Neural crest cell (in vitro differentiated cells): ENCODE measurements at places on chromosomes 5 and 9. TPM values are rescaled to one million over a fixed set of nuclear protein-coding genes. Genes with fewer than 3 reads are reported as not detected.

DNA sequence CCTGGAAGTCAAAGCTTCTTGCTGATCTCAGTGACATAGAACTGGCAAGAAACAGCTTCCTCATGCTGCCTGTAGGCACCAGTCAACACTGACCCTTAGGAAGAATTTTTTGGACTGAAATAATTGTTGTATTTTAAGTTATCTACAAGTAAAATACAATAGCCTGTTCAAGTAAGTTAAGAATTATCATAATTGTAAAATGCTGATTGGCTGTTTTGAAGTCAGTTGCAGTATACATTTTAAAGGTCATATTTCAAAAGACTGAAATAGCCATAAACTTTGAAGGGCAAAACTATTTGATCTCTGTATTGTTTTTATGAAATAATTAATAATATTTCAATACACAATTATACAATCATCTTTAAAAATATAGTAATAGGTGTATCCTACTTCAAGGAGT, 794.9 kb downstream of the MAT2B start:
- no peak for DNase-seq

DNA sequence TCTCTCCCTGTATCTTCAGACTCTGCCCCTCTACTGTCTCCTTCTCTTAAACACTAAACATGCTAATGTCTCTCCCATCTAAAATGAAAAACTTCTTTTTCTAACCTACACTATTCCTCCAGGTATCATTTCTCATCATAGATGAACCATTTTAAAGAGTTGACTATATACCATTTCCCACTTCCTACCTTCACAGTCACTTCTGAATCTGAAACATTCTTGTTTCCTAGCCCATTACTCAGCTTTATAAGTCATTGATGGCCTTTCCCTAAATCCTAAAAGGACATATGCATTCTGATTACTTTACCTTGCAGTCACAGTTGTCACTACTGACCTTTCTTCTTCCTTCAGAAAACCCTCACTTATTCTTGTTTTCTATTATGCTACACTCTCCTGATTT, 118.2 kb downstream of the SSBP2 start:
- no peak for DNase-seq

GRCh38 chr9:93237540-93237939, 53.6 kb downstream of the WNK2 start:
- no peak for DNase-seq

The BTNL8 gene
- not detected in 2 replicates for total RNA-seq

The HSPB3 gene
- not detected in 2 replicates for total RNA-seq

DNA sequence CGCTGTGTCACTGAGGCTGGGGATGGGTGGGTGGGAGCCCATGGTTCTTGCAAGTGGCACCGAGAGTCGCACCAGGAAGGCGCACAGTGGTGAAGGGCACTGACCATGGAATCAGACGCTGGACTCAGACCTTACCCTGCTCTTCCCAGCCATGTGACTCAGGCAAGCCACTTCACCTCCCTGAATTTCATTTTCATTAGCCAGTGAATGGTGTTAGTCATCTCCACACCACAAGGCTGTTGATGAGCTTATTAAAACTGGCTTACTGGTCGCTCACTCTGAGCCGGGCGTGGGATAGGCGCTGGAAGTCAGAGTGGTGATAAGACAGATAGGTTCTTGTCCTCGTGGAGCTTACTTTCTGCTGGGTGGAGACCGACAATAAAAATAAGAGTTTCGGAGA, 25.1 kb downstream of the FGF18 start:
- no peak for DNase-seq

The CEL gene
- total RNA-seq, result 3.5 and 3.6 TPM in 2 replicates

GRCh38 chr5:121199216-121199999, 652.3 kb upstream of the FTMT start:
- no peak for DNase-seq

GRCh38 chr9:101530076-101530711, 3.5 kb upstream of the RNF20 start:
- peak; percentile 68 for DNase-seq

- DNase-seq, result no peak
These were observed 347.6 kb downstream of the EBF1 start for GRCh38 chr5:158751961-158752655.

GRCh38 chr9:343773-344172, 129.1 kb downstream of the DOCK8 start:
- no peak for DNase-seq

The SPARC gene
- total RNA-seq, result 422 and 435 TPM in 2 replicates

- DNase-seq, result no peak
These were observed 12.2 kb upstream of the PLPP1 start for GRCh38 chr5:55546947-55547346.

DNA sequence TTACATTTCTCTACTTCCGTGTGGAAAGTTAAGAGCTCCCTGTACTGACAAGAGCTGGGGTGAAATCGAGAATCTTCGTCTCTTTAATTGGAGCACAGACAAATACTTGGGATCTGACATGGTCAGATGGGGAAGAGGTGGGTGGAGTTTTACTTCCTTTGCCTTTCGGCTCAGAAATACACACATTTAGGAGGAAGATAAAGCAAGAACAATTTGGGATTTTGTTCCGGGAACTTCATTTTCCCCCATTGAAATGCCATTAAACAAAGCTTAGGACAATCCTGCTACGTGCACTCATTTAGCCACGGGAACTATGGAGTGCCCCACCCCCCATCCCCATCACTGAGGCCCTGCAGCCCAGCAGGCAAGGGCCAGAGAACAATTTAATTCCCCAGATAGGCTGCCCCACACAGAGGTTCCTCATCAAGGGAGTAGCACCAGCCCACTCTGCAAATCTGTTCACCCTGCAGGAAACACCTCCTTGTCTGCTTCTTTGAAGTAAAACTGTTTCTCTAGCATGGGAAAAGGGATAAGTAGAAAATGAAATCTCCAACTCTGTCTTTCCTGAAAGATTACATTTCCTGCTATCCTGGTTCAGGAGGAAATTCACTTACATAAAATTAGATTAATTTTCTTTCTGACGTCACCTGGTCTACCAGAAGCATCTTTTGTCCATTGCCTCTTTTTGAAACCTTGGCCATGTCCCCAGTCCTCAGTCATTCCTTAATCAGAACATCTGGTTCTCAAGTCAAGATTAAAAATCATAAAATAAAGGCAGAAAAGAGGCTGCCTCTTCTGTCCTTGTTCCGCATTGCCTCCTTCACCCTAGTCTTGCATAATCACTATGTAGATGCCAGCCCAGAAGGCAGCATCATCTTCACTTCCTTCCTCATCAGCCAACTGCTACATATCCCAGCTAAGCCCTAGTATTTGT, 206.4 kb downstream of the ENC1 start:
- no peak for DNase-seq

- DNase-seq, result no peak
These were observed 180.4 kb downstream of the ST8SIA4 start for GRCh38 chr5:100722657-100723056.
